ENCODE measurements at places on chromosomes 11 and 22.

DNA sequence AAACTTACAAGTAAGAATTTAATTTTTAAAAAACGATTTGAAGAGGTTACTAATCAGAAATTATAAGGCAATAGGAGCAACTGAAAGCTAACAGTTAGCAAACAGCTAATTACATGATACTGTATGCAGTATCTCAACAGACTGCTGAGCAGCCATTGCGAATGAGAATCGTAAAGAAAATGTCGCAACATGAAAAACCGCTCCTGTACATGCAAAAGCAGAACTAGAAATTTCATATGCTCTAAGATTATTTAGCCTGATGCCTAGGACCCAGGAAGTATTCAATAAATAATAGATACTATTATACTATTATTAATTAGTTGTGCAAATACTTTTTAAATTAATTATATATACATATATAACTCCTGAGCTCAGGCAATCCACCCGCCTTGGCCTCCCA is 48.7 kb upstream of the EP300 start:
- DNase-seq = no peak

DNA sequence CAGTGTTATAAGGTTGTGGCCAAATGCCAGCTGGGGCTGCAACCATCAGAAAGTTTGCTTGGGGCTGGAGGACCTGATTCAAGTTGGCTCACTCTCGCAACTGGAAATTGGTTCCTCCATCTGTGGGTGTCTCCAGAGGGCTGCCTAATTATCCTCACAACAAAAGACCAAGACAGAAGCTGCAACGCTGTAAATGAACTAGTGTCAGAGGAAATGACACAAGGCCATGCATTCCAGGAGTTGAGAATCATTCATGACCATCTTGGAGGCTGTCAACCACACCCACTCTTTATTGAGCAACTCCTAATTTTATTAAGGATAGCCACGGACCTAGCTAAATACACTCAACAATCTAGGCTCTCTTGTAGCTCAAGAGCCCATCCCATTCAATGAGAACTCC is 1060.8 kb downstream of the OPCML start:
- peak; percentile 8 for DNase-seq

GRCh38 chr11:85299258-85299942 is 327.7 kb downstream of the DLG2 start:
- peak; percentile 9 for DNase-seq

DNA sequence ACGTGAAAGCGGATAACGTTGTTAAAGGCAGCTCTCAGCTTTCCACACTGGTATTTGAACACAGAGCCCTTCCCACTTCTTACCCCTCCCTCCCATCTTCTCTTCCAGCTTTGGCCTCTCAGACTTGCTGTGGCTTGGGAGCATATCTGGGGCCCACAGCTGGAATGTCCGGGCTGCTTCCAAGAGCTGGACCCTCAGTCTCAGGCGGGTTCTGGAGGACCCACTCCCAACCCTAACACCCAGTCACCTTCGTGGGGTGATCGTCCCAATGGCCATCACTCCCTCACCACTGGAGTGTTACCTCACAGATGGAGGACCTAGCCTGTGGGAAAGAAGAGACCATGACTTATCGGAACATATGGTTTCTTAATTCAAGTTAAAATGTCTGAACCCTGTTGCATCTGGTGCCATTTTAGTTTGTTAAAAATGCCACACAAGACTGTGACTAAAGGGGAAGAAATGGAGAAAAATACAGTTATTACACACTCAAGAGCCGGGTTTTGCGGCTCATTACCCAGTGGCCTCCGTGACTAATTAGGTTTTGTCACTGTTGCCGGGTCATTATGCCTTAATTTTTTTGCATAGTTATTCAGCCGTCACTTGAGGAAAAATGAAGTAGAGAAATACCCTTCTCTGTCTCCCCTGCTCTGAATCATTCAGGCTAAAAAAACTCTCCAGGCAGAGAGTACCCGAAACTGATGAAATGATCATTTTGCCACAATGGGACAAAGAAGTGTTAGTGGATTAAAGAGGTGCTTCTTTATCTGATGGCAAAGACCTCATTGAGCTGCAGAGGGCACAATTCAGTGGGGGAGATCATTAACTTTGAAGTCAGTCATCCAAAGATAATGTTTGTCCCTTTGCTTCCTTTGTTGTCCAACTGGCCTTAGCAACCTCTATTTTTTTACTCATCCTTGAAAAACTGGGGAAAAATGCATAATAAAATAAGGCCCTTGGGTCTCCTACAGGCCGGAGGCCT is 87.2 kb upstream of the HTATIP2 start:
- DNase-seq = no peak

GRCh38 chr11:12243486-12243885 is 133.1 kb downstream of the MICAL2 start:
- DNase-seq = no peak

GRCh38 chr22:37319469-37319868 is 37.2 kb downstream of the CYTH4 start:
- DNase-seq = no peak

- no peak for DNase-seq
These were observed 21.1 kb downstream of the ASCC2 start for GRCh38 chr22:29816980-29817379.

GRCh38 chr11:76616676-76617552 is 53.6 kb downstream of the LRRC32 start:
- no peak for DNase-seq

Data from M059J (cell line).